ENCODE measurements at places on chromosomes 5 and 9. TPM values are rescaled to one million over a fixed set of nuclear protein-coding genes. Genes with fewer than 3 reads are reported as not detected.

PDZD2 gene
- polyA plus RNA-seq: 22.7 TPM

DAB2 gene
- polyA plus RNA-seq: 118 TPM

ATP10B gene
- 0.10 TPM for polyA plus RNA-seq

PCDHB15 gene
- polyA plus RNA-seq: 6.7 TPM

CDHR2 gene
- polyA plus RNA-seq: not detected

RALGDS gene
- polyA plus RNA-seq: 26.2 TPM

PLEKHG4B gene
- 0.47 TPM for polyA plus RNA-seq

PCDHGB6 gene
- 7.0 TPM for polyA plus RNA-seq

ACOT12 gene
- polyA plus RNA-seq: not detected

TUT7 gene
- polyA plus RNA-seq: 16.2 TPM

SCAMP1 gene
- 27.1 TPM for polyA plus RNA-seq

TBC1D9B gene
- 67.4 TPM for polyA plus RNA-seq

EGR1 gene
- polyA plus RNA-seq: 60.4 TPM

ZDHHC11B gene
- polyA plus RNA-seq: 2.9 TPM

ZNF462 gene
- 7.4 TPM for polyA plus RNA-seq

DCAF12 gene
- 65.5 TPM for polyA plus RNA-seq

PCAT7 gene
- polyA plus RNA-seq: 0.05 TPM

DMGDH gene
- polyA plus RNA-seq: 2.1 TPM

SNX30 gene
- polyA plus RNA-seq: 9.5 TPM

FAF2 gene
- polyA plus RNA-seq: 41.2 TPM

CATSPER3 gene
- polyA plus RNA-seq: 0.57 TPM

SLC4A9 gene
- polyA plus RNA-seq: not detected

IRGM gene
- polyA plus RNA-seq: 0.12 TPM

PCDHGA9 gene
- 2.3 TPM for polyA plus RNA-seq

CAVIN4 gene
- polyA plus RNA-seq: 0.30 TPM

SH3GL2 gene
- 0.33 TPM for polyA plus RNA-seq

CBY3 gene
- not detected for polyA plus RNA-seq

RETREG1 gene
- 1.0 TPM for polyA plus RNA-seq

Data from ovary (tissue), 10 donors.